ENCODE measurements at places on chromosomes 2 and 18.

DNA sequence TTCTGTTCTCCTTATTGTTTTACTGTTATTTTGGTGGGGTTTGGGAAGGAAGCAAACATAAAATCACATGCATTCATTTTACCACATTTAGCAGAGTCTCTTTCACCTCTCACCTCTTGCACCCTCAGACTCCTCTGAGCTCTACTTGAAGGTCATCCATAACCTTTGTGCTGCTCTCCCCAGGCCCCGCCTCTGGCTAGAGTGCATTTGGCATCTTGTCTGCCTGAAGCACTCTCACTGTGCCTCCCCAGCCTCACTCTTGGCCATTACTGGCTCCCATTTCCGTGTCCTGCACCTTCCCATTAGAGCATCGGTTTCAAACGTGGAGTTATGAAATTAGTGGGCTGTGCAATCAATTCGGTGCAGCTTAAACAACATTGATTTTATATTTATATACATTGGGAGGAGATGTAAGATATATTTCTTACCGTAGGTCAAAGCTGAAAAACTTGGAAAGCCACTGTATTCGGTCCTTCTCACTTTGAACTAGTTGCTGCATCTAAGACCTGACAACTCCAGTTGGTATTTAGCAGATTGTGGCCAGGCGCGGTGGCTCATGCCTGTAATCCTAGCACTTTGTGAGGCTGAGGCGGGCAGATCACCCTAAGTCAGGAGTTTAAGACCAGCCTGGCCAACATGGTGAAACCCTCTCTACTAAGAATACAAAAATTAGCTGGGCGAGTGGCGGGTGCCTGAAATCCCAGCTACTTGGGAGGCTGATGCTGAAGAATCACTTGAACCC lies 6.9 kb upstream of the ZFAND2B start:
- no peak for DNase-seq

- no peak for DNase-seq
Measured at GRCh38 chr2:237698358-237698694, 70.9 kb downstream of the LRRFIP1 start.

- DNase-seq: no peak
Measured at GRCh38 chr18:6107794-6108193, 212.5 kb upstream of the TMEM200C start.

DNA sequence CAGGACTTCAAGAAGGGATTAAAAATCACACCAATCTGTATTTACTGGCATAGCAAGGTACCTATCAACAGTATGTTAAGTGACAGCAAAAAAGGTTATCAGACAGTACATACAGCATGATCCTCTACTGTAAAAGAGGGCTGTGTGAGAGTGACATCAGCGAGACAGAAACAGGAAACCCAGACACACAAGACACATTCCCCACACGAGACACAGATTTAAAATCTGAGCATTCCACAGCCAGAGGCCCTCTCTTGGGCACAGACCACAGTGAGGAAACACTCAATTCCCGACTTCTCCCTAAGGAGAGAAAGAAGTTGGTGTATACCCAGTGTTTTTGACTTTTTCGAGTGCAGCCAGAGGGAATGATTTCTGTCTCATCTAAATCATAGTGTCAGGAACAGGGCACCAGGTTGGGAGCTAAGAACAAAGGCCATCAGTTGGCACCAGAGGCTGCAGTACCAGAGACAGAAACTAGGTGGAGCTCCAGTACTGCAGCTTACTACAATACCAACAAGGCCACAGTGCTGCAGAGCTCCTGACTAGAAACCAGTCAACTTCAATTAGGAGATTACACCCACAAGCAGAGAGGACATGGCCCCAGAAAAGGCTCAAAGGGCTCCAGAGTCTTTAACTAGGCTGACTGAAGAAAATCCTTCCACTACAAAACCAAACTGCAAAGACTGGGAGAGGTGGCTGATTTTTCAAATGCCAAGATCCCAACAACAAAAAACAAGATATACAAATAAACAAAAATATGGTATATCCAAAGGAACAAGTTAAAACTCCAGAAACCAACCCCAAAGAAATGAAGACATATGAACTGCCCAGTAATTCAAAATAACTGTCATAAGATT lies 41.0 kb downstream of the UNC50 start:
- DNase-seq: peak; percentile 70

DNA sequence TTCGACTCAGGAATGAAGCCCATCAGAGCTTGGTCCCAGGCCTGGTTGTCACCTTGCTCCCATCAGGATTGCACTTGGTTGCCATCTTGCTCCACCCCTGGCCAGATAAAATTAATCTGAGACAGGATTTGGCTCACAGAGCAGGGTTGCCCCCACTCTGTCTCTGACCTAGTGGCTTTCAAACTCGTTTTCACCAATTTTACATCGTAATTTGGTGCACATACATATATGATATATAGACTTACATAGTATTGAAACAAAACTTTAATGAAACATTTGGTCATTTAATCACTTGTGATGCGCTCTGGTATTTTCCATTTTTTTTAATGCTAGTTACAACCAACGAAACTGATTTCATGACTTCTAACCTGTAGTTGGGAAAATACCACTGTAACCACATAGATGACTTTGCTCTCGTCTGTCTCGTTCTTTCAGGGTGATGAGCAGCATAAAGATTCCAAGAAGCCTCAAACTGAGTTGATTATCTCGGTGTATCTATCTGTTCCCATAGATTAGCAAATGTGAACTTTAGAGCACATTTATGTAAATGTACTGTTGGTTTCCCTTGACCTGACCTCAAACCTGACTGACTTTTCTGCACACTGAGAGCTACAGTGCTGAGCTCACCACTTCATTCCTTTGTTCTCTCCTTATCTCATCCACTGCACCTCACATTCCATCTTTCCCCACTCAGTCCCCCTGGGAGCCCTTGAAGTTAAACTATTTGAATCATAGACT lies 30.5 kb upstream of the PLB1 start:
- no peak for DNase-seq

DNA sequence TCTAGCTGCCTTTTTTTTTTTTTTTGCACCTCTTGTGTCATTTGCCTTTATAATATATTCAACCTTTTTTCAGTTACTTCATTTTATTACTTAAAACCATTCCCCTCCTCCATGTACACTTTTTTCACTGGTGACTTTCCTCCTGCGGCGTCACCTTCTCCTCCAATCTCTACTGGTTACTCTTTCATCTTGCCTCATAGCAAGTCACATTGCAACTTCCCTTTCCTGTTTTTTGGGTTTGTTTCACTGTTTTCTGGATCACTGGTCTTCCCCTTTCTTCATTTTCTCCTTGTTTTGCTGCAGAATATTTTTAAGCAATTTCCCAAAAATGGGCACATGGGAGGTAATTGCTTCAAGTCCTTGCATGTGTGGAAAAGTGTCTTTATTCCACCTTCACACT lies 37.7 kb upstream of the GPR155 start:
- DNase-seq: no peak

GRCh38 chr2:53576166-53576565 lies 191.4 kb upstream of the CHAC2 start:
- DNase-seq: no peak

- no peak for DNase-seq
Measured at GRCh38 chr2:235860111-235860510, 308.1 kb downstream of the GBX2 start.

DNA sequence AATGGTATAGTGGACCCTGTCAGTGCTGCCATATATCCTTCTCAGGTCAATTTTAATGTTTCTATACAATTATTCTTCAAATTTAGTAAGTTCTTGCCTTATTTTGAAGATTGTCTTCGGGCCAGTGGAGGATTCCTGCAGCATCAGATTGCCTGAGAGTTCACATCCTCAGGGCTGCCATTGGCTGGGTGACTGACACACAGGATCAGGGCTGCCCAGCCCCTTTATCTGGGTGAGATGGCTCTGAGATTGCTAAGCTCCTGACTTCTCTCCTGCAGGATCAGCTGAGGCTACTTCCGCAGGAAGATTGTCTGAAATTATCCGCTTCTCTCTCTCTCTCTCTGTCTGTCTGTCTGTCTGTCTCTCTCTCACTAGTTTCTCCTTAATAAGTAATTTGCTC lies 567.4 kb downstream of the TSN start:
- no peak for DNase-seq

DNA sequence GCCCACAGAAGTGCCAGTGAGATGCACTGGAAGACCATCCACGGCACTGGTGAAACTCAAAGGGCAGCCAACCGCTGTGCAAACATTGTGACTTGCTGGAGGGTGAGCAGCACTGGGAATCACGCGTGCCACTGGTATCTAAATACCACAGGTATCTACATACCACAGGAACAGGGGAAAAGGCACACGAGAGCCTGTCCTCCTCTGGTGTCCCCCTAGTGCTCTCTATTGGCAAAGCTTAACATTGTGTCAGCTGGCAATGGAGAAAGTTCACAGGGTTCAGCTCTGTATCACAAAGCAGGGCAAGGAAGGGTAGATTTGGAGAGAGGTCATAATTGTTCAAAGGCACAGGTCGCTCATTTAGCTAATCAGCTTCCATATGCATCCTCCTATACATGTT lies 12.6 kb upstream of the SEC11C start:
- DNase-seq: no peak

DNA sequence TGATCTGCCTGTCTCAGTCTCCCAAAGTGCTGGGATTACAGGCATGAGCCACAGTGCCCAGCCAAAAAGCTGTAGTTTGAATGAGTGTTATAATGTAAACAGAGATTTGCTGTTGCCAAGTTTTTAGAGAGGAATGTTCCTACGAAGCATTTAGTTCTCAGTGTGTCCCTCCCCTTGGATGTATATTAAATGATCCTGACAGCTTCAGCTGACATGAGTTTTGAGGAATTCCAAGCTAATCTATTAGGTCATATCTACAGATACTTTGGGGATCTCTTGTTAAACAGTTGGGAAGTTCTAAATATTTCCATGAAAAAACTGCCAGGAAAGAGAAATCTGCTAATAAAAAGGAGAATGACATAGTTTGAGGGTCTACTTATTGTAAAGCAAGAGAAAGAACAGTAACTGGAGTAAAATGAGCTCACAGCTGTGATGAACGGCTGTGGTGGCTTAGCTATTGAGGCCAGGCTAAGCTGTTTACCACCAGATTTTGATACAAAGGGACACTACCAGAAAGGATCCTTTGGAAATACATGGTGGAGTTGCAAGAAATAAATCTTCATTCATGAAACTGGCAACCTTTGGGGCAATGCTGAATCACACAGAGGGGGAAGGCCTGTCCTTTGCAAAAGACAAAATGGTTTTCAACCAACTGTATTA lies 2.6 kb upstream of the STON1 start:
- no peak for DNase-seq

- DNase-seq: peak; percentile 82
Measured at GRCh38 chr18:74496508-74497323, 553 bp downstream of the CNDP2 start.

DNA sequence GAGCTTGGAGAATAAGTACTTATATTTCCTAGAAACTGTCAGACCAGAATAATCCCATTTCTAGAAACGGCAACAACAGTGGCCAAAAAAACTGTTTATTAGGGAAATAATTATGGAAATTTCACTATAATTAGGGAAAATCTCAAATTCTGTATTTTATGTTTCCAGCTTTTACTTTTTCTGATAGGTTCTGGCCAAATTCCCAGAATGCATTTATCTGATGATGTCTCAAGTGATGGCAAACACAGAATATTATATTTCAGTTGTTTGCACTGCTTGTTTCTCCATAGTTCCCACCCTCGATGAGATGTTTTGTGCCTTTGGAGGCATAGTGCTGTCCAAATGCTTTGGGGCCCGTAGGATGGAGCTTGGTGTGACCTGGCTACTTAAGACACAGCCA lies 66.9 kb downstream of the AFF3 start:
- DNase-seq: no peak

DNA sequence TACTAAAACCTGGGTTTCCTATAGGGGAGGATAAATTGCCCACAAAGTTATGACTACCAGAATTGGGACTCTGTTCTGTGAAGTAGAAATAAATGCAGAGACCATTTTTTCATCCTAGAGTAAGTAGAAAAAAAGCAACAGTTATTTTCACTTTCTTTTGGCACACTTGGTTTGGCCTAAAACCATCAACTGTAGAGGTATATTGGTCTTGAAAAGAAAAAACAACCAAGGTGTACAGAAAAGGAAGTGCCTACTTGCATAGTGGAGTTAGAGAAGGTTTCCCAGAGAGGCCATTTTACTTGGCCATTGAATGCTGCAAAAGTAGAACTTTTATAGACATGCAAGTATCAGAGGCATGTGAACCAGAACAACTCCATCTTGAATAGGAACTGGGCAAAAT lies 89.4 kb upstream of the TACR1 start:
- no peak for DNase-seq

DNA sequence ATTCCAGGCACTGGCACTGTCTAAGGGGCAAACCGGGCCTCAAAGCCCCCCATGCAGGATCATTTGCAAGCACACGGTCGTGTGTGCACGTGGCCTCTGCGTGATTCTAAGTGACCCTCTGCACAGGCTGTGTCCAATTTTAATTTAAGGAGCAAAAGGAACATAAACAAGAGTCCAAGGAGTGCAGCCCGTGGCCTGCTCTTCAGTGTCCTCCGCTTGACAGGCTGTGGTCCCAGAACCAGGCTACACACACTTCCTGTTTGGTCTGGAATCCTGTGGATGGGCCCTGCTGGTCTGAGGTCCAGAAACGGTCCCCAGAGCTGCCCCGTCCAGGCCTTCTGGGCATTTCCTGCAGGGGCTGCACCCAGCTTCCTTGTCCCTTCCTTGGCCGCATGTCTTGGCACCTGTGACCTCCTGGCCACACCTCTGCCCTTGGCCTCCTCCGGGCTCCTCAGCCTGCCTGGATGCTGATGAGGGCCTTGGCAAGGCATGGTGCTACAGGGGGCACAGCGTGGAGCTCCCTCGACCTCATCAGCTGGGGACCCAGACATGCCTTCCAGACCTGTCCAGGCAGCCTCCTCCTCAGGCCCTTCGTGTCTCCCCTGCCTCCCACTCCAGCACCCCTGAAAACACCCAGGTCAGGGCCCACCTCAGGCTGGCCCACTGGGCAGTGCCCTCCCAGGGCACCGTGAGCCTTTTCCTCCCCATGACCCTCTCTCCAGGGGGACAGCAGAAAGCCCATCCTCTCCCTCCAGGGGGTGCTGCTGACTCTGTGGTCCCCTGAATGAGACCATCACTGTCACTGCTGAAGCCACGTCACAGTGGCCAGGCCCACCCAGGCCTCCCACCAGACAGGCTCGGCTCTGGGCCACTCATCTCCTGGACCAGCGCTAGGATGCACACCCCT lies 136.4 kb upstream of the GPC1 start:
- no peak for DNase-seq

Measured in D341Med (cell line).